CD4-positive, alpha-beta T cell treated with Interleukin-21 for 1 hour (primary cell): ENCODE measurements at places on chromosomes 4 and X.

- no peak for DNase-seq
These were observed 89.6 kb downstream of the KCNIP4 start for GRCh38 chr4:21858971-21859370.

GRCh38 chrX:113019958-113020357 lies 179.3 kb upstream of the AMOT start:
- DNase-seq, result no peak

DNA sequence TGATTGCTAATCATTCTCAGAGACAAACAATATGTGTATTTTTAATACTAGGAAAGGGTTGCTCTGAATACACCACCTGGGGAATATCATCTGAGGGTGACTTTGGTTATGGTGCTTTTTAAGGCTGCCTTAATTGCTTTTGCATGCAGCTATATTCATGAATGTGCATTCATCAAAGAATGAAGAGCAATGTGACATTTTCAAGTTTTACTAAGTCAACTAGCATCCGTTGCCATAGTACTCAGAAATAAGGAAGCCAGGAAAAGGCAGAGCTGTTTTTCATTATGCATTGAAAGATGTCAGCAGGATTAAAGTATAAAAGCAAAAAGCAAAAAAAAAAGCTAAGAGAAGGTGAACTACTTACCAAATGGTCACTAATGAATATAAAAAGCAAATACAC lies 67.4 kb upstream of the PCDH18 start:
- DNase-seq, result no peak

GRCh38 chrX:9676306-9676705 lies 89.3 kb downstream of the GPR143 start:
- DNase-seq, result no peak

- DNase-seq, result no peak
These were observed 146.7 kb upstream of the PITX2 start for GRCh38 chr4:110769578-110769977.

DNA sequence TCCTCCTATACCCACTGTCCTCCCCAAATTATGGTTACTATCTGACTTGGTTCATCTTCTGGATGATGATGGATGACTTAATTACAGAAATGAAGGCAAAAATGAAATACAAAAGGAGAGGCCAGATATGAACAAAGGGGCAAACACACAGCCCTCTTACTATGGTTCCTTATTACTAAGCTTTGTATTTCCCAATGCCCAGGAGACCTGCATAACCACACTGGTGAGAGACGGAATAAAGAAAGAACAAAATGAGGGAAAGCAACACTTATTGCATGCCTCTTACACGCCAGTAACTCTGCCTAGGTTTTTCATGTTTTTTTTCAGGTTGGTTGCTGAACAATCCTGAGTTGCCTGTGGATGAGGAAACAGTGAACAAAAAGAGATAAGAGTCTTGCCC lies 120.5 kb downstream of the SLC10A7 start:
- no peak for DNase-seq

GRCh38 chr4:111230265-111230664 lies 607.4 kb upstream of the PITX2 start:
- DNase-seq, result no peak

GRCh38 chr4:178778496-178778895 lies 1336.3 kb upstream of the AGA start:
- DNase-seq, result no peak

GRCh38 chr4:7806338-7807090 lies 133.1 kb downstream of the AFAP1 start:
- DNase-seq, result no peak

DNA sequence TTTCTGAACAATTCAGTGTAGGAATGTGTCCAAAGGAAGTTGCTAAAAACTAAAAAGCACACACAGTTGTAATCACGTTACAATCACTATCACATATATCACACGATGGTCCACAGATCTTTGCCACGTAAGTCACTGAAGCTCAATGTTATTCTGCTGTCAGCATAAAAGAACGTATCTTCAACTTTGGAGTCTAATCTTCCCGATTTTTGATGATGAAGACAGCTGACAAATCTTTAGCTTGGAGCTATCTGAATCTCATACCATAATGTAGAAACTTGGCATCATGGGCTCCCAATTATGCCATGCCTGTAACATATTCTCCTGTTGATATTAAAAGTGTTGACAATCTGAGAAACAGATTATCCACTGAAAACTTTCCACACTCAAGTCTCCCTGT lies 158.4 kb downstream of the UBE2NL start:
- no peak for DNase-seq

DNA sequence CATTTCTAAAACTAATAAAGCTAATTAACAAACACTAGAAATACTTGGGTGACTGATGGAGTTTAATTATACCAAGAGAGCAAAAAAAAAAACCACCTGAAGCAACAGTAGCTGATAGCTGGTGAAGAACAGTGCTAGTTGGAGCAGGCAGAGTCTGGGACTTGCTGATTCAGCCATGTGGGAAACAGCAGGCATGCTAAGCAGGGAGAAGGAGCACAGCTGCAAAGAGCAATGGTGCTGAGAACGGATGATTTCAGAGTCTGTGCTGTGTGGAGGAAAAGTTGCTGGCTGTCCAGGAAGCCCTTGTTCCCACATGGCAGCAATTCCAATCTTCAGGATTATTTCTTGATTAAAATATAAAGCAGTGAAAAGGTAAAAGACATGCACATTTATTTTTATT lies 68.8 kb downstream of the NPY1R start:
- no peak for DNase-seq

GRCh38 chr4:186765673-186766546 lies 42.3 kb upstream of the FAT1 start:
- no peak for DNase-seq

GRCh38 chr4:81606801-81607501 lies 135.2 kb upstream of the RASGEF1B start:
- DNase-seq, result no peak

GRCh38 chr4:3315566-3315965 lies 22.7 kb downstream of the RGS12 start:
- no peak for DNase-seq

GRCh38 chrX:2370456-2370855 lies 130.3 kb downstream of the DHRSX start:
- no peak for DNase-seq

GRCh38 chr4:73869130-73870055 lies at the start of gene CXCL1:
CXCL1 (plus strand) TSS chr4:73869393; CDS start chr4:73869471, 78 bp downstream.
- no peak for DNase-seq

- DNase-seq, result no peak
These were observed 16.1 kb downstream of the PGRMC2 start for GRCh38 chr4:128271551-128271950.

GRCh38 chrX:124860736-124861135 lies 458.9 kb upstream of the TEX13C start:
- DNase-seq, result no peak

DNA sequence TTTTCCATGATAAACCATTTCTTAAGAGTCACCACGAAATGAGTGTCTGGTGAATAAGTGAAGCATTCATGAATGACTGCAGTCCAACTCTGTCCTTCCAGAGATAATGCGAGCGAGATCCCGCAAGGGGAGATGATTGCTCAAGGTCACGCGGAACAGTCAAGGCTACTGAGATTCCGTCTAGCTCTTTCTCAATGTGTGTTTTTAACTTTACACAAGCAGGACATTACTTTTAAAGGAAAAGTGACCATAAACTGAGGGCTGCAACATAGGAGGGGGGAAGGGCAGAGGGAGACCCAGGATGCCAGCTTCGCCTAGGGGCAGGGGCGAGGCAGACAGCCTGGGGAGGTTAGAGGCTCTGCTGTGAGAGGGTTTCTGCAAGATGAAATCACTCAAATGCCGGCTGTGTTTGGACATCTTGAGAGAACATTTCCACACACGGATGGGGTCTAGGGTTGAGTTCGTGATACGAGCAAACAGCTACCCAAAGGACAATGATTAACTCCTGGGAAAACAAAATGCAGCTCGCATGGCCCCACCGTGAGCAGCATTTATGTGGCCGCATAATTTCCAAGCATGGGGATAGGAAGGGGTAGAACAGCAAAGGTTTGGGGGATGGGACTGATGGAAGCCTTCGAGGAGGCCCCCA lies 23.8 kb upstream of the CCNQ start:
- no peak for DNase-seq

GRCh38 chr4:19319607-19320006 lies 932.1 kb upstream of the SLIT2 start:
- no peak for DNase-seq

DNA sequence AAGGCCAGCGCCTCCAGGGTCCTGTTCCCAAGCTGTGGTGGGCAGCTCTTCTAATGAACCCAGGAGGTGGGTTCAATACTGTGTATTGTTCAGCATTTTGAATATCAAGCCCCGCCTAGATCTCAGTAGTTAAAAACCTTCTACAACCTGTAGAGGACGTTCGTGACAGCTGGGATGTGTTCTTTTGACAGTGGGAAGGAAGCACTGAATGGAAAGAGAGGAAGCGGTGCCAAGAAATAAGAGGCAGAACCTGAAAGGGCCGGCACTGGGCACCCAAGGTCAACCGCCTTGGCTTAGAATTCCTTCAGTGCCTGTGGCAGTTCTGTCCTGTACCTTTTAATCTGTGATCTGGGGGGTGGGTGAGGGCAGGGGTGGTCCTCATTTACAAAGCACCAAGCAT lies 73.1 kb downstream of the CC2D2A start:
- DNase-seq, result no peak

DNA sequence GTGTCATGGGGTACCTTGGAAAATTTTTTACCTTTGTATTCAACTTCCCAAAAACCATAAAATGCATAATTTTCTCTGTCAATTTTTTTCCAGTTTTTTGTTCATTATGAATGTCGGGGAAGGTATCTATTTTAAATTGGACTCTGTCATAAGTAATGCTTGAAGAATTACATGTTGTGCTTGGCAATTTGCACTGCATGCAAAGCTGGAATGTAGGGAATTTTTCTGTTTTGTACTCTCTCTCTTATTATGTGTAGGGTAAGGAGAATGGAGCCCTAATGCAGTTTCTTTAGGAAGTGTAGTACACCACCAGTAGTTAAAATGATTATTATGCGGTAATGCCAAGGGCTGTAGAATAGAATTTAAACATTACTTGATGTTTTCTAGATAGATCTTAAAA lies 137.7 kb upstream of the LIMCH1 start:
- no peak for DNase-seq

GRCh38 chr4:95580226-95580625 lies 31.5 kb upstream of the UNC5C start:
- no peak for DNase-seq

DNA sequence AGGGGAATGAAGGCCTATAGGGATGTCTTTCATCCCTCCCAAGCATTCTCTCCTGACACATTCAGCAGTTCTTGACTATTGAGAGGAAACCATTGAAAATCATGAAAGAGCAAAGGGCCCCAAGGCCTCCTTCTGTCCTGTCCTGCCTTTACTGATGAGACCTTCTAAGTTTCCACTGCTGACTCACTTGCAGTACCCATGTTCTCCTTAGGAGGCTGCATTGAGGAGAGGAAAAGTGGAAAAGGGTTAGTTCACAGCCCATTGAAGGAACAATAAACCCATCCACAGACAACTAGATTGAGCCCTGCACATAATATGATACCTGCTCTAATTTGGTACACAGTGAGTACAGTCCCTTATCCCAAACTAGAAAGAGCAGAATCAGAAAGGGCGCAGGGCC lies 115.1 kb upstream of the PNPLA4 start:
- DNase-seq, result no peak

DNA sequence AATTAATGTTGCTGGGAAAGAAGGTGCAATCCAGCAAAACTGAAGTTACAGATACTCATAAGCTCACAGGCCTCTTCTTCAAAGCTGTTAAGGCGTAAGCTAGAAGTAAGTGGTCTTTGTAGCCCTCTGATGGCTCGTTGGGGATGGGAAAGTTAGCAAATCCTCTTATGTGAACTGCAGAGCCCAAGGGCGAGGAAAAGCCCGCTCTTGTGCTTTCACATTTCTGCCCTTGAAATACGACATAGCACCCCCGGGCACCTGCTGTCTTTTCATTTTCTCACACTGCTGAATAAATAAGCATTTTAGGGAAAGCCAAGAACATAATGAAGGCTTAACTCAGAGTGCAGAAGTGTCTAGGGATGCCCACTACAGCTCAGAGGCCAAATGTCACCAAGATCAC lies 73.1 kb upstream of the SORBS2 start:
- no peak for DNase-seq

DNA sequence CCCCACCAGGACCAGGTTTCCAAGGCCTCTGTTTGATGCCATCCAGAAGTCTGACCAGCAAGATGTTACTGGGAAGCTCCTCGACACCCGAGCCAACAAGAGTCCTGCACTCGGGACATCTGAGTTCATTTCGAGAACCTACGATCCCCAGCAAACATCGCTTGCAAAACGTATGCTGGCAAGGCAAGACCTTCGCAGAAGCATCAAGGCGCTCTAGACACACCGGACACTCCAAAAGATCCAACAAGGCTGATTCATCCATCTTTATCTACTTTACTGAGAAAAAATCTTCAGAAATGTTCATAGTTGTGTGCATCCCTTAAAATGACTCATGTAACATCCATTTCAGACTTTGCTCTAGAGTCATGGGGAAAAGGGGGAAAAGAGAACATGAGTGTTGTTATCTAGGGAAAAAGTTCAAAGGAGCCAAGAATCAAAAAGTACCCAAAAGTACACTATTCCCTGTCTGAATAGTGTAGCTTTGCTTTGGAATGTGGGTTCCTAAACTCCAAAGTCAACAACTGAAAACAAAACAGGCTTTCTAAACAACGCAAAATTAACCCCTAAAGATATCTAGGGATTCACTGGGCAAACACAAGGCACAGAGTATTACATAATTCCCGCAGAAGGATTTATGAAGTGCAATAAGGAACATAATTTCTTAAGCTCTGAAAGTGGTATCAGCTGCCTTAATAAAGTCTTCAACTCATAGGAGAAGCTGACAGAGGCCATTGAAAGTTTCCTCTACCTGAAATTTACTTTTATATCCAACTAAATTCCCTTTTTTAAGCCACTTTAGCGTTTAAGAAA lies 1.6 kb downstream of the SH3RF1 start:
- DNase-seq, result no peak

DNA sequence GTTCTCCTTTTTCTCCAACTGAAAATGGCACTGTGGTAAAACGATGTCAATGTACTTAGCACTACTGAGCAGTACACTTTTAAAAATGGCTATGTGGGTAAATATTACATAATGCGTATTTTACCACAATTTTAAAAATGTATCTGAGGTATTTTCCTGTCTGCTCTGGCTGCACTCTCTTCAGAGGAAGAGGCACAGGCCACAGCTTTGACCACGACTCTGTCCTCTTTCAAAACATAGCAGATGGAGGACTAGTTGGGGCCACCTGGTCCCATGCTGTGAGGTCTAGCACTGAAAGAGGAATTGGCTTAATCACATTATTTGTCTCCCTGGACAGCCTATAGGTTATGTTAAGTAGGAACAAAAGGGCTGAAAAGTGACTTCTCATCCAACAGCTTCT lies 5.2 kb downstream of the KCNE5 start:
- DNase-seq, result no peak

DNA sequence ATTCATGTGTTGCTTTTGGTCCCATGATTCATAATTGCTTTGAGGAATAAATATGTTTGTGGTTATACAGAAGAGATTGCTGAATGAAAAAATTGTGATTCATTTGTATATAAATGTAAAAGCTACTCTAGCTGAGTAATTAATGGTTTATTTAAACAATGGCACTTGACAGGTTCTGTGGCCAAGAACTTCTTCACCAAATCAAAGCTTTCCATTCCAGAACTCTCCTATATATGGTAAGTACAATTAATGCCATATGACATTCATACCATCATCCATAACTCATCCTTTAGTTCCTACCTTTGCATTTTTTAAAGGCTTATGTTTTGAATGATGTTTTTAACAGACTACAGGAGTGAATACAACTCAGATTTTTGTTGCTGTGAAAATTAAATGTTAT lies 105.8 kb downstream of the REPS2 start:
- DNase-seq, result no peak

- no peak for DNase-seq
These were observed 144.0 kb downstream of the FNIP2 start for GRCh38 chr4:158912806-158913205.
